CD4-positive, alpha-beta T cell (primary cell): ENCODE measurements at places on chromosomes 4 and X. TPM values are rescaled to one million over a fixed set of nuclear protein-coding genes. Genes with fewer than 3 reads are reported as not detected.

The MID1IP1 gene
- total RNA-seq = 37.0 TPM

The VEGFD gene
- total RNA-seq = not detected

The SLBP gene
- 45.8 TPM for total RNA-seq

The TMEM187 gene
- 1.4 TPM for total RNA-seq

The CLTRN gene
- 0.44 TPM for total RNA-seq

The SLC6A8 gene
- total RNA-seq = 0.42 TPM

The CXCL6 gene
- not detected for total RNA-seq

The IDS gene
- 260 TPM for total RNA-seq

- no peaks in the 10 kb centered on the region for H3K4me1 ChIP-seq
- peaks cover 3% of the 10 kb centered on the region for H3K27me3 ChIP-seq
- no peak overlapping the region for H3K4me3 ChIP-seq
- peak overlapping the region; percentile 60 for H3K27ac ChIP-seq
- H3K36me3 ChIP-seq = no peaks in the 10 kb centered on the region
These were observed 110.2 kb upstream of the MYOZ2 start for GRCh38 chr4:119025420-119025819.

GRCh38 chrX:152937236-152937635 is 39.4 kb downstream of the ZNF185 start:
- no peak for DNase-seq
- peaks cover 12% of the 10 kb centered on the region for H3K4me1 ChIP-seq
- H3K27ac ChIP-seq = no peak overlapping the region
- H3K27me3 ChIP-seq = no peaks in the 10 kb centered on the region
- no peaks in the 10 kb centered on the region for H3K36me3 ChIP-seq
- no peak overlapping the region for H3K4me3 ChIP-seq

GRCh38 chr4:56733352-56733751 is 52.3 kb upstream of the HOPX start:
- H3K36me3 ChIP-seq = no peaks in the 10 kb centered on the region
- H3K27me3 ChIP-seq = peaks cover 3% of the 10 kb centered on the region
- no peak for DNase-seq
- no peak overlapping the region for H3K27ac ChIP-seq
- H3K4me1 ChIP-seq = no peaks in the 10 kb centered on the region

- no peak overlapping the region for H3K4me3 ChIP-seq
- DNase-seq = no peak
- H3K4me1 ChIP-seq = no peaks in the 10 kb centered on the region
- H3K27ac ChIP-seq = no peak overlapping the region
- no peaks in the 10 kb centered on the region for H3K27me3 ChIP-seq
These were observed 111.0 kb downstream of the PGRMC2 start for GRCh38 chr4:128176643-128177042.

GRCh38 chrX:119130911-119131310 is 3.3 kb upstream of the KIAA1210 start:
- H3K27ac ChIP-seq = no peak overlapping the region
- no peaks in the 10 kb centered on the region for H3K27me3 ChIP-seq
- no peak for DNase-seq
- no peak overlapping the region for H3K4me3 ChIP-seq
- H3K4me1 ChIP-seq = no peaks in the 10 kb centered on the region
- H3K36me3 ChIP-seq = no peaks in the 10 kb centered on the region

DNA sequence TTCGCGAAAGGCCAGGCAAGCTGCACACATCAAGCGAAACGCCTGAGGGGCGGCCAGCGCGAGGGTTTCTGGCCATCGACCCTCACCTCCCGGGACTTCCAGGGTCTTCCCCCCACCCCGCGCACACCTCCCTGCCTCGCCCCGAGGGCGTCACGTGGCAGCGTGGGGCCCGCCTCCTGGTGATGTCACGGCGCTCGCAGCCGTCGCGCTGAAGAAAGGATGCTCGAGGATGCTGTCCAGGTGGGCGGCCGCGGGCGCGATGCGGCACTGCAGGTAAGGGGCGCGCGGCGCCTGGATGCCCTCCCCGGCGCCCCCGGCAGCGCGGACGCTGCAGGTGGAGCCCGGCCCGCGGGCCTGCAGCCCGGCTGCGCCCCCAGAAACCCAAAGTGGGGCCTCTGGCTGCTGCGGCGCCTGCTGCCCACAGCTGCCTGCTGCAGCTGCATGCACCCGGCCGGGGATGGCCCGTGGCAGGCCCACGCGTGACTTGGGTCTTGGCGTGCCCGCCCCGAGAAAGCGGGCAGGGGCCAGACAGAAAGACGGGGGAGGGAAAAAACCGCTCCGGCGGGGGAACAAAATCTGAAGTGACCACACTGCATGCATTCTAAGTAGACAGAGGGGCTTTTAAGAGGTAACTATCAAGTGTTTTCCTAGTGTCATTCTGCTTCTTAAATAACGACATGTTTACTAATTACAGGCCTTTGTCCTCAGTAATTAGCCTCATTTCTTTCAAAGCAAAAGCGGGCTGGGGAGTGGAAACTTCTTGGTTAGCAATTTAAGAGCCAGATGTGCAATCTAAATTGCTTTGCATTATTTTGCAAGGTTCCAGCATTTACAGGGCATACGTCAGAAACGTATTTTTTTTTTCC is 1.7 kb downstream of the CLCN4 start:
- no peak for DNase-seq
- H3K27me3 ChIP-seq = peaks cover 13% of the 10 kb centered on the region
- H3K27ac ChIP-seq = no peak overlapping the region
- H3K4me3 ChIP-seq = no peak overlapping the region
- peaks cover 3% of the 10 kb centered on the region for H3K4me1 ChIP-seq
- no peaks in the 10 kb centered on the region for H3K36me3 ChIP-seq

GRCh38 chr4:185082561-185082960 is 60.5 kb upstream of the SLC25A4 start:
- DNase-seq = no peak
- no peaks in the 10 kb centered on the region for H3K4me1 ChIP-seq
- H3K4me3 ChIP-seq = no peak overlapping the region
- H3K27me3 ChIP-seq = peaks cover 10% of the 10 kb centered on the region

DNA sequence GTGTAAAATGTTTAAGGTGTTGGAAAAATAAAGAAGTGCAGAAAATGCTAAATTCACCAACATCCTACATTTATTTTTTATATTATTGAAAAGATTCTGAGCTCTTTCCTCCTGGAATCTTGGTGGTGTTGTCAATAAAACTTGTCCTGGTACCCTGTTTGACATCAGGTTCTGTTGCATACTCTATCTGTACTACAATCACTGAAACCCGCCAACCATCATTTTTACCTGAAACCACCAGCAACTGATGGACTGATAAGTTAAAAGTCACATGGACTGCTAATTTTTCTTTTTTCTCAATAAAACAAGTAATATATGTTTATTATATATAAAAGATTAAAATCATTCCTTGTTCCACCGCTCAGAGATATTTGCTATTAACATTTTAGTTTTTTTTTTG is 23.4 kb downstream of the STAP1 start:
- no peaks in the 10 kb centered on the region for H3K27me3 ChIP-seq
- no peak for DNase-seq
- H3K36me3 ChIP-seq = no peaks in the 10 kb centered on the region
- H3K27ac ChIP-seq = no peak overlapping the region

DNA sequence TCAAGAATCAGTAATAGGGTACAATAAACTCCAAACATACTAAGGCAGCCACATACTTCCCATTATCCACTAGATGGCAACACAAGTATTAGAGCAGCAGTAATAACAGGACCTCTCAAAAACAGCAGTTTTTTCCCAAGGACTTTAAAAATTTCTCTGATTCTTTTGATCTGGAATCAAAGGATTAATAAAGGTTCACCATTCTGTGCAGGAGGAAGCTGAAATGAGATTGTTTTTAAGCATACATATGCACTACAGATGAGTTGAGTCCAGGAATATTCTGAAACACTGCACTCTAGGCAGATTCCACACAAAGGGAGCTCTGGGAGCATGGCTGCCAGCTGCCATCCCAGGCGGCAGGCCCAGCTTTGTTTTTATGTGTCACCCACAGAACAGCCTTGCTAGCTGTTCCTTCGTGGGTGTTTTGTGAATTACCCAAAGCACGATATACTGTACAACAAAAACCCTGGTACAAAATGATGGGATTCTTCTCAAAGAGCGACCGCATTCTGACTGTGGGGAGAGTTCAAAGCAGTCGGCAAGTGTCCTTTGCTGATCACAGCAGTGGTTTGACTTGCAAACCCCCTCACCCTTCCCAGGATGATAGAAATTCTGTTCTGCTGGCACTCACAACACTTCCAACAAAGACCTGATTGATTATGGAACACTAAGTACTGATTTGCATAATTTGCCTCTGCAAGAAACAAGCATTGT is 61.0 kb downstream of the STX18 start:
- H3K27me3 ChIP-seq = no peaks in the 10 kb centered on the region
- no peak overlapping the region for H3K27ac ChIP-seq
- H3K36me3 ChIP-seq = no peaks in the 10 kb centered on the region
- H3K4me1 ChIP-seq = no peaks in the 10 kb centered on the region
- no peak for DNase-seq
- H3K4me3 ChIP-seq = no peak overlapping the region

GRCh38 chr4:14850455-14851097 is 151.7 kb upstream of the CPEB2 start:
- peaks cover 3% of the 10 kb centered on the region for H3K27me3 ChIP-seq
- no peaks in the 10 kb centered on the region for H3K36me3 ChIP-seq
- no peak for DNase-seq
- H3K4me1 ChIP-seq = no peaks in the 10 kb centered on the region
- no peak overlapping the region for H3K27ac ChIP-seq
- H3K4me3 ChIP-seq = no peak overlapping the region

GRCh38 chr4:801436-802124 is 24.3 kb downstream of the CPLX1 start:
- H3K4me1 ChIP-seq = peaks cover 19% of the 10 kb centered on the region
- H3K4me3 ChIP-seq = no peak overlapping the region
- no peaks in the 10 kb centered on the region for H3K27me3 ChIP-seq
- no peaks in the 10 kb centered on the region for H3K36me3 ChIP-seq
- no peak overlapping the region for H3K27ac ChIP-seq

- H3K4me1 ChIP-seq = no peaks in the 10 kb centered on the region
- no peak overlapping the region for H3K4me3 ChIP-seq
- no peaks in the 10 kb centered on the region for H3K27me3 ChIP-seq
- no peak for DNase-seq
These were observed 11.1 kb upstream of the GPM6A start for GRCh38 chr4:175823015-175823742.

DNA sequence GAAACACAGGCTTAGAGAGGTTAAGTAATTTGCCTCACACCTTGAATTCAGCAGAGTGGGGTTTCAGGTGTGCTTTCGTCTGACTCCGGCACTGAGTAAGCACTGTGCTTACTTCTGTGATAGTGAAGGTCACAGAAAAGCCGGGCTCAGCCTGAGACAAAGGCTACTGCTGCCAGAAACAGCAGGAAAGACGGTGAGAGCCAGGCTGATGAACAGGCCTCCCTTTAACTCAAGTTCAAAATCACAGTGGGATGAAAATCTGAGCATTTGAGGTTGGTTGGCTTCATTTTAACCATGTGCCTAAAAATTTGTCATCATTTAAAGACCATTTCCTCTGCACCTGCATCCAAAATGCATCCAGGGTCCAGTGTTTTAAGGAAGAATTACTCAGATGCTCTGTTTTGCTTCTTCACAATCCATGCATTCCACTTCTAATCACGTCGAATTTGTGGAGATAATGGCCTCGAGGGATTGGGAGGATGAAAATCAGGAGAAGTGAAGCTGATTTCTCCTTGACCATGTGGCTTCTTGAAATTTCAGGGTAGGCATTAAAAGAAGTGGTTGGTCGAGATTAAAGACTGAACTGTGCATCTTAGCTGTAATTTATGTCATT is 121.2 kb upstream of the LNX1 start:
- peaks cover 4% of the 10 kb centered on the region for H3K27me3 ChIP-seq
- H3K4me3 ChIP-seq = no peak overlapping the region
- no peak for DNase-seq
- H3K36me3 ChIP-seq = no peaks in the 10 kb centered on the region

DNA sequence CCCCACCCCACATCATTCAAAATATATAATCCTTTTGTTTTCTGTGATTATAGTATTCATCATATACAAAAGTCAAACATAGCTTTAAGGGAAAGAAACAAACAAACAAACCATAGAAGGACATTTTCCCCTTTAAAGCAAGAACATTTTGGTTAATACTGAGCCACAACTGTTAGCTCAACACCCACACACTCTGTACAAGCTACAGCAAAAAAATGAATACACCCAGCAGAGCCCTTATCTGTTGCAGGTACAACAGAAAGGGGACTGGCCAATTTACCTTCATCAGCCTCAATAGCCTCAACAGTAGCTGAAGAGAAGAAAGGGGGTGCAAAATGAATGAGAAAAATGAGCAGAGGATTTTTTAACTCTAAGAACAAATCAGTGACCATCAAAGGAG is 318.4 kb downstream of the PPP3CA start:
- H3K27ac ChIP-seq = no peak overlapping the region
- H3K36me3 ChIP-seq = peaks cover 6% of the 10 kb centered on the region
- peaks cover 4% of the 10 kb centered on the region for H3K4me1 ChIP-seq
- H3K27me3 ChIP-seq = no peaks in the 10 kb centered on the region

DNA sequence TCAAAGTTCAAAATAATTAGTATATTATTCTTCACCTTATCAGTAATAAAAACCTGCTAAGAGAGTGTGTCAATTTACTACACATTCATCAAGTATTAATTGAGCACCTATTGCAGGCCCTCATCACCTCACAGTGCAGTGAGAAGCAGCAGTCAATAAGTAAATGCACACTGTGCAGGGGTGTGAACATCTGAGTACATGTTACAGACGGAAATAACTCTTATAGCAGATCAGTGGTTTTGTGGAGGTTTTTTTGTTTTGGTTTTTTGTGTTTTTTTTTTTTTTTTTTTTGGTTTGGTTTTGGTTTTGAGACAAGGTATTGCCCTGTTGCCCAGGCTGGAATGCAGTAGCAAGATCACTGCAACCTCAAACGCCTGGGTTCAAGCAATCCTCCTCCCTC is 20.3 kb downstream of the KLF3 start:
- peak; percentile 57 for DNase-seq
- peaks cover 62% of the 10 kb centered on the region for H3K36me3 ChIP-seq
- peaks cover 57% of the 10 kb centered on the region for H3K4me1 ChIP-seq
- H3K27me3 ChIP-seq = no peaks in the 10 kb centered on the region
- no peak overlapping the region for H3K27ac ChIP-seq
- H3K4me3 ChIP-seq = no peak overlapping the region

- H3K4me1 ChIP-seq = no peaks in the 10 kb centered on the region
- no peaks in the 10 kb centered on the region for H3K27me3 ChIP-seq
- no peak overlapping the region for H3K4me3 ChIP-seq
These were observed 175.4 kb downstream of the TBCK start for GRCh38 chr4:106140601-106141000.
